CD8-positive, alpha-beta memory T cell (primary cell): ENCODE measurements at places on chromosomes 16 and 17. TPM values are rescaled to one million over a fixed set of nuclear protein-coding genes. Genes with fewer than 3 reads are reported as not detected.

DNA sequence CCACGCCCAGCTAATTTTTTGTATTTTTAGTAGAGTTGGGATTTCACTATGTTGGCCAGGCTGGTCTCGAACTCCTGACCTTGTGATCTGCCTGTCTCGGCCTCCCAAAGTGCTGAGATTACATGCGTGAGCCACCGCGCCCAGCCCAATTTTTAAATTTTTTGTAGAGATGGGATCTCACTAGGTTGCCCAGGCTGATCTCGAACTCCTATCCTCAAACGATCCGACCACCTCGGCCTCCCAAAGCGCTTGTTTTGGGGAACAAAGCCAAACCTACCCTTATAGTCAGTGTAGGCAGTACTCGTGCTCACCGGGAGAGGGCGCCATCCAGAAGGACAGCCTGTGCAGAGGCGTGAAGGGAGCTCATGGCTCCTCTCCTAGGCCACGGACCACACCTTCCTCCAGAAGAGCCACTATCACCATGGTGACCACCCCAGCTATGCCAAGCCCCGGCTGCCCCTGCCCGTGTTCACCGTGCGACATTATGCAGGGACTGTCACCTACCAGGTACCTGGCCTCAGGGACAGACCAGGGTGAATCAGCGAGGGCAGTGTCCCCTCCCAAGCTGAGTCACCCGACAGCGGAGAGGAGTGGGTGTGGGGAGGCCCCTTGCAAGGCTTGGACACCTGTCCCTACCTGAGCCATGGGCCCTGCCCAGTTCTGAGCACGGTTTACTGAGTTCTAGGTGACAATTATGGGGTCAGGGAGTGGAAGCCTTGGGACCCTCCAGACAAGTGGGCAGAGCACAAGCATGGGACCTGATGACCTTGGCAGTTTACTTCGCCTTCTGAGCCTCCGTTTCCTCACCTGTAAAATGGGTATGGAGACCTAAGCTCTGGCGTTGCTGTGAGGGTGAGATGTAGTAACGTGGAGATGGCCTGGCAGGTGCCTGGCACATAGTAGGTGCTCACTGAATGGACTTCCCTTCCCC is 13.7 kb downstream of the MYO15B start:
- DNase-seq, result peak; percentile 52

DNA sequence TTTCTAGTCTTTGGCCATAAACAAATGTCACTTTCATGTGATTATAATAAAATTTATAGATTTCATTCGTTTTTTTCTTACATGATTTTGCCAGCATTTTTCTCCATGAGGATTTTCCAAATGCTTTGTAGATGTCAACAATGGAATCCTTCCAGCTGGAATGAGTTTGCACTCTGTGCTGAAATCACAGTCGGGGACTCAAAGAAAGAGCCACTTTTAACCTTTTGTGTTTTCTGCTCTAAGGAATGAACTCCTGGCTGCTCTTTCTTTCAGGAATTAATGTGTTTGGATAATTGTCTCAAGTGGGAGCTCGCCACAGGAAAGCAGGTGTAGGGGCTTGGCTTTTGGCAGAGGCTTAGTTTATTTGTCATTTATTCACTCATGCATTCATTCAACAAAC is 372.3 kb upstream of the SALL1 start:
- DNase-seq, result no peak

- DNase-seq, result no peak
Measured at GRCh38 chr17:7204336-7204735, 15.3 kb downstream of the DLG4 start.

- no peak for DNase-seq
Measured at GRCh38 chr17:28518578-28518977, 12.4 kb downstream of the FOXN1 start.

- no peak for DNase-seq
Measured at GRCh38 chr16:76941113-76941512, 249.9 kb upstream of the MON1B start.

DNA sequence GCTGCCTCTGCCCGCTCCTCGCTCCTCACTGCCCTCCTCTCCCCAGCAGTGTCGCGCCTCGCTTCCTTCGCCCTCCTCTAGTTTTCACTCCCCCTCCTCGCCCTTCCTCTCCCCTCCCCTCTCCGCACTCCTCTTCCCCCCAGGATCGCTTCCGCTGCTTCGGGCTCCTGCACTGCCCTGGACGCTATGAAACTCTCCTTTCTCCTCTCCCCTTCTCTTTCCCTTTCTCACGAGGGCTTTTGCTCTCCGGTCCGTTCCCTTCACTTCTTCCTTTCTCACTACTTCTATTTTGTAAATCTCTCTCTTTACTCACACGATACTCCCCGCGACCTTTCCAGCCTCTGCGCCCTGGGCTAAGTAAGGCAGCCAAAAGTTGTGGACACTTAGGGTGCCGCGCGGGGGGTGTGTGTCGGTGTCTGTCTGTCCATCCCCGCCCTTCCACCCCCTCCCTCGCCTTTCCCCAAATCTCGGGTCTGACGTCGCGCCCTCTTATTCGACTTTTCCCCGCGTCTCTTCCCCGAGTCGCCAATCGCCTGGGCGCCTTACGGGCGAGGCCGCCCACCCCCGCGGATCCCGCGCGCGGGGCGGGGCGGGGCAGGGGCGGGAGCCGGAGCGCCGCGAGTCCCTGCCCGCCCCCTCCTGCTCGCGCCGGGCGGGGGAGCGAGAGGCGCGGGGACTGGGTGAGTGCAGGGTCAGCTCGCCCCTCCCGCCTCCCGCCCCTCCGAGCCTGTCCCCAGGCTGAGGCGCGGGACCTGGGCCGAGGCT is at the start of gene IRX3:
TSS of gene IRX3 (minus strand) at position 422 of the 765 bp plus-strand sequence. CDS start 737 bp downstream, outside the sequence.
- DNase-seq, result no peak

GRCh38 chr16:12609937-12610699 is 193.6 kb downstream of the CPPED1 start:
- no peak for DNase-seq

DNA sequence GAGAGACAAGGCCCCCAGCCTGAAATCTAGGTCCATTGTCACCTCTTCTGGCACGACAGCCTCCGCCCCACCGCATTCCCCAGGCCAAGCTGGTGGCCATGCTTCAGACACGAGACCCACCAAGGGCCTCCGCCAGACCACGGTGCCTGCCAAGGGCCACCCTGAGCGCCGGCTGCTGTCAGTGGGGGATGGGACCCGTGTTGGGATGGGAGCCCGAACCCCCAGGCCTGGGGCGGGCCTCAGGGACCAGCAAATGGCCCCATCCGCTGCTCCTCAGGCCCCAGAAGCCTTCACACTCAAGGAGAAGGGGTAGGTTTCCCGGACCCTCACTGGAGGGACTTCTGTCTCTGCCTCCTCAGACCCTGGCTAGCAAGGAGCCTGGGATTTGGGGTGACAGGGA is 1.0 kb downstream of the TEDC2 start:
- no peak for DNase-seq

GRCh38 chr17:36507266-36507665 is 20.8 kb downstream of the ZNHIT3 start:
- DNase-seq, result no peak

GRCh38 chr16:81798311-81799137 is 19.4 kb downstream of the PLCG2 start:
- no peak for DNase-seq

DNA sequence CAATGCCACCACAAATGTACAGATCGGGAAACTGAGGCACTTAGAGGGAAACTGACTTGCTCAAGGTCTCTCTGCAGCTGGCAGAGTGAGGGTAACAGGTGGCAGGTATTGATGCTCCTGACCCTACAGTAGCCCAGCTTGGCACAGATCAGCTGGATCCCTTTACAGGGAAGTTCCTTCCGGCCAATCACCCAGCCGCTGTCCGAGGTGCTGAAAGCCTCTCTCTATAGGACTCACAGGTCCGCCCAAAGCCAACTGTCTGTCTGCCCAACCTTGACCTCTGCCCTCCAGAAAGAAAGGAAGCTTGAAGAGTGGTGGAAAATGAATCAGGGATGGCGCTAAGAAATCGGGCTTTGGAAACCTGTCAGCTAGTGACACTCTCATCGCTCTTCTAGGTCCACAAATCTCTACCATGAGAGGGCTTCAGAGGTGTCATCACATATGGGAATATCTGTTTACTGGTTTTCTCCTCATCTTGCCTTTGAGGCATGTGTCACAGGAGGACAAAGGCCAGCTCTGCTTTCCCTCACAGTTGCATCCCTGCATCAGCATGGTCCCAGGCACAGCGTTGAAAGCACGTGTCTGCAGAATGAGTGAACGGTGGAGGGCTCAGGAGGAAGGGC is 246.2 kb downstream of the KATNIP start:
- DNase-seq, result no peak

- no peak for DNase-seq
Measured at GRCh38 chr16:87795336-87795735, 29.6 kb upstream of the KLHDC4 start.

DNA sequence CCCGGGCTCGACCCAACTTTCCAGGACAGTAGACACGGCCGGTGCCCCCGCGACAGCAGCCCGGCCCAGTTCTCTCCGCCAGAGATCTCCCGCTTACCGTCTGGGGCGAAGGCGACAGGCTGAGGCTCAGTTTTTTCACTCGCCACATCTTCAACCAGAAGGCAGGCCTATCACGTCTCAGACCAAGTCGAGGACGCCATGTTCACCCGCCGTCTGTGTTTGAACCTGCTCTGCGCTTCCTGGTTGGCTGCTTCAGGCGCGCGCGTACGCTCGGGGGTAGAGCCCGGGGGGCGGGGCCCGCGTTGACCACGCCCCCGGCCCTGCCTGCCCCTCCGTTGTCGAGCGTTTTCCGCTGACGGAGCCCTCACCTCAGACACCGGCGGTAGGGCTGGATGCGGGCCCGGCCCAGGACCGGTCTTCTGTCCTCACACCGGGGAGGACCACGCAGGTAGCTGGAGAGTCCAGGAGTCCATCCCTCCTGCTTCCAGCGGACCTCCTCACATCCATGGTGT is at the start of gene SPAG5:
TSS of gene SPAG5 (minus strand) at position 227 of the 512 bp plus-strand sequence. CDS start at position 148, 79 bp downstream.
- DNase-seq, result peak; percentile 96

DNA sequence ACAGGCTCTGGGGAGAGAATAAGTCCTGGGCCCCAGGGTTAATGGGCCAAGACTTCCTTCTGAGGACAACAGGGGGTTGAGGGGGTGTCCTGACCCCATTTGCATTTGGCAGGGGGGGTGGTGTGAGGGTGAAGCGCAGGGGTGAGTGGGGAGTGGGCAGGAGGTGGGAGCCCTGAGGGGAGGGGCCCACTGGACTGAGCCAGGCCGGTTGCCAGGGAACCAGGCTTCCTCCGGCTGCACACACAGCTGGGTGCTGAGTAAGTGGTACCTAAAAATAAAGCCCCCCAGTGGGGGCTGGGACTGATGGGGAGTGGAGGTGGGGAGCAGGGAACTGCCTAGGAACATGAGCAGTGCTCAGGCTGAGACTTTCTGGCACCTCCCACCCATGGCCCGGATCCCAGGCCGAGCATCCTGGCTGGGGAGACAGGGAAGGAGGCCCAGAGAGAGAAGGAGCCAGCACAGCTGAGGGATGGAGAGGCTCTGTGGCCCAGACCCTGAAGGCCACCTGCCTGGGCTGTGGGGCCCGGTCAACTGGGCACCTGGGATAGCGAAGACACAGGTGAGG is 7.5 kb upstream of the RASD1 start:
- no peak for DNase-seq

DNA sequence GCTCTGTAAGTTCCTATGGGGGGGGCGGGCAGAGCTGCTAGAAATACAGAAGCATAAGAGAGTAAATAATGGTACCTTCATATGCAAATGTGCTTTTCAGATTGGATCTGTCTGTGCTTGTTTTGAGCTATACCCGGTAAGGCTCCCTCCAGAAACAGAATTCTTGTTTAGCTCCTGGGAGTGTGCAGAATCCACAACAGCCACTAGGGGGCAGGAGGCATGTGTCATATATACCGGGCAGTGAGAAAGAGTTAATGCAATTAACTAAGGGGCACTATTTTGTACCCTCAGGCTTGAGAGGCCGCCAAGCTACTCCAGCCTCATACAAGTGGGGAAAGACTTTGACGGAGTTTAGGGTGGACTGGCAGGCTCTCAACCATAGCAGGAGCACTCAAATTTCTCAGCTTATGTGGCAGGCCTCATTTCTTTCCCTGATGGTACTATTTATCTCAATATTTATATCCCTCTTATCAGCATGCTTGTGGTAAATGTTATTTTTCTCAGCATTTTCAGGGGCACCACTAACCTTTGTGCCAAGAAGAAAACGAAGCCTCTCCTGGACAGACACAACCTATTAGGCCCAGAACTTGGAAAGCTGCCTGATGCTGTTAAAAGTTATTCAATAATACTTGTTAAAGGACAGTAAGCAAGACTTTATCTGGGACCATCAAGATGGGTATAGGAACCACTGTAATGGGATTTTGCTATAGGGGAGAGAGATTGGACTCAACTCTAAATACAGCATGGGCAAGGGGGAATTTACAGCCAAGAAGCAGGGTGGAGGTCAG is 10.7 kb upstream of the CENPV start:
- DNase-seq, result peak; percentile 52

- DNase-seq, result no peak
Measured at GRCh38 chr16:9687737-9688319, 494.4 kb downstream of the GRIN2A start.

GRCh38 chr17:49457564-49458535 is 37.2 kb upstream of the NGFR start:
- no peak for DNase-seq

DNA sequence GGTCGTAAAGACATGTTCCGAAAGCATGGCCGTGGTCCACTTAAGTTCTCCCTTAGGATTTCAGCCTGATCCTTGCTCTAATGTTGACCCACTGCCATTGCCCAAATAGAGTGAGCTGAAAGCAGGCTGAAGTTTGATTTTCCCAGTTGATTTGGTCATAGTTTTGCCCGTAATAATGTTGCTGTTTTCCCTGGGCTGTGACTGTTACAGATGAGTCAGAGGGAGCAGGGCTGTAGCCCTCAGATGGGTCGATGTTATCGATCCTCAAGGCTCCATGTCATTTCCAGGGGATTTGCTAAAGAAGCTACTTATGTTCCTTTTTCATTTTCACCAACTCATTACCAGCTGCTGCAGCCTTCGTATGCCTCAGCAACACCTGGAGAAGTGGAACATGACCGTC is 169.0 kb upstream of the ZFHX3 start:
- no peak for DNase-seq

CCDC154 gene
- total RNA-seq, result 2.8 TPM

TAX1BP3 gene
- total RNA-seq, result 23.4 TPM

TBC1D3K gene
- not detected for total RNA-seq

NAA60 gene
- 33.9 TPM for total RNA-seq

ALDH3A1 gene
- not detected for total RNA-seq

TAC4 gene
- total RNA-seq, result not detected

CRHR1 gene
- total RNA-seq, result not detected

DVL2 gene
- 61.8 TPM for total RNA-seq

COL1A1 gene
- total RNA-seq, result 0.39 TPM

FTO gene
- total RNA-seq, result 56.0 TPM

ASGR1 gene
- total RNA-seq, result 0.55 TPM

TBX4 gene
- not detected for total RNA-seq

KRT40 gene
- total RNA-seq, result not detected
